ENCODE measurements at places on chromosomes 12 and 14. TPM values are rescaled to one million over a fixed set of nuclear protein-coding genes. Genes with fewer than 3 reads are reported as not detected.

GRCh38 chr12:3931206-3931605 is 58.0 kb upstream of the PARP11 start:
- no peaks in the 10 kb centered on the region for H3K36me3 ChIP-seq
- no peak overlapping the region for H3K4me3 ChIP-seq
- H3K27ac ChIP-seq: no peak overlapping the region
- H3K4me1 ChIP-seq: peaks cover 43% of the 10 kb centered on the region
- peaks cover 9% of the 10 kb centered on the region for H3K27me3 ChIP-seq

DNA sequence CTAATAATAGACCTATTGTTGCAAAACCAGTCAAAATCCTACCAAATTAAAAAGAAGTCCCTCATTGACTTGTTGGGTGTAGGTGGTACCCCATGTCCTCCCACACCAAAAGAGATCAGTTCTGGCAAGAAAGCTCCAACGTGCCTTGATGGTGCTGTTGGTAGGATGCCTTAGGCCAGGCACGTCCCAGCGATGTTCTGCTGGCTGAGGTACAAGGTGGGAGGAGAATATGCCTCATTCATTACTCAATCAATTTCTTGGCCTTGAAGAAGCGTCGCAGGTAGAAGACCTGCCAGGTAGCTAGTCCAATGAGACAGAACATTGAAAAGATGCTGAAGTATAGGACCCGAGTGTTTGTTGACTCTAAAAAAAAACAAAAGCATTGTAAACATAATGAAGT is 7.8 kb upstream of the NEK9 start:
- H3K27ac ChIP-seq: no peak overlapping the region
- no peak for DNase-seq
- H3K4me1 ChIP-seq: peaks cover 25% of the 10 kb centered on the region
- no peaks in the 10 kb centered on the region for H3K27me3 ChIP-seq

The ZC2HC1C gene
- total RNA-seq: 0.71 TPM

DNA sequence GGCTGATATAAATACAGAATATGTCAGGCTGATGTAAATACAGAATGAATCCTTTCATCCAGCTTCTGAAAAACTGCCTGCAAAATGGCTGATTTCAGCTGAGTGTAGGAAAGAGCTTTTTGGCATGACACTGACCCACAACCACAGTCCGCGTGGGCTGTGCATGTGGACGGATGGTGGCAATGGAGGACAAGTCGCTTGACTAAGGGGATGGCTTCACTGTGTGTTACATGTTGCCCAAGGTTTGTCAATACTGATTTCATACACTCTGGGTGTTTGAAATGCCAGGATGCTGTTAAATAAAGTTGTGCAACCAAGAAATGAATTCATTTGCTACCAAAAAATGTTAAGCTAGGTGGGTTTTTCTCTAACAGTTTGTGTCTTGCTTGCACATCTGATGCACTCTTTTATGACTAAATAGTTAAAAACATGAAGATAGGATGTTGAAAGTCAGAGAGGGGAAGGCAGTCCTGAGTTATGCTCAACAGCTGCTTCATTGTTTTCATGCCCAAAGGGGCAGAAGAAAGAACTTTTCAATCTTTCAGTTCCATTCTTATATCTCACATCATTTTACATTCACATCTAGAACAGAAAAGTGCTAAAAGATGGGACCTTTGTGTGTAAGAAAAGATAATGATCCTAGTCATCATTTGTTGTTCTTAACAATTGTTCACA is 36.5 kb upstream of the OVCH1 start:
- peaks cover 9% of the 10 kb centered on the region for H3K27me3 ChIP-seq
- H3K4me3 ChIP-seq: no peak overlapping the region
- H3K27ac ChIP-seq: no peak overlapping the region
- no peaks in the 10 kb centered on the region for H3K4me1 ChIP-seq

The HOXC12 gene
- not detected for total RNA-seq

DNA sequence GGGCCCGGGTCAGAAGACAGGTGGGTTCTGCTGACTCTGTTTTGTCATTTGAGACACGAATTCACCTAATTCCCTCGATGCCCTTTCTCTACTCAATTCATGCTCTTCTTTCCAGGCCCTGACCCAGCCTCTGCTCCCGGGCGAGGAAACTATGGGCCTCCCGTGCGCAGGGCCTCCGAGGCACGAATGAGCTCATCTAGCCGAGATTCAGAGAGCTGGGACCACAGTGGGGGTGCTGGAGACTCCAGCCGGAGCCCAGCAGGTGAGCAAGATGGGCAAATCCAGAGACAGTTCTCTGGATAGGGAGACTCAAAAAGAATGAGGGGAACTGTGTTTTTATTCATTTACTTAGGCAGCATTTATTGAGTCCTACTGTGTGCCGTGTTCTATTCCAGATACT is 37.0 kb upstream of the OAS1 start:
- peaks cover 42% of the 10 kb centered on the region for H3K27me3 ChIP-seq
- no peak for DNase-seq
- no peak overlapping the region for H3K27ac ChIP-seq
- H3K4me3 ChIP-seq: no peak overlapping the region
- no peaks in the 10 kb centered on the region for H3K36me3 ChIP-seq

The TC2N gene
- total RNA-seq: 21.5 TPM

GRCh38 chr12:109744026-109744425 is 30.4 kb downstream of the FAM222A start:
- no peaks in the 10 kb centered on the region for H3K4me1 ChIP-seq
- H3K4me3 ChIP-seq: no peak overlapping the region
- H3K36me3 ChIP-seq: no peaks in the 10 kb centered on the region
- H3K27ac ChIP-seq: no peak overlapping the region

DNA sequence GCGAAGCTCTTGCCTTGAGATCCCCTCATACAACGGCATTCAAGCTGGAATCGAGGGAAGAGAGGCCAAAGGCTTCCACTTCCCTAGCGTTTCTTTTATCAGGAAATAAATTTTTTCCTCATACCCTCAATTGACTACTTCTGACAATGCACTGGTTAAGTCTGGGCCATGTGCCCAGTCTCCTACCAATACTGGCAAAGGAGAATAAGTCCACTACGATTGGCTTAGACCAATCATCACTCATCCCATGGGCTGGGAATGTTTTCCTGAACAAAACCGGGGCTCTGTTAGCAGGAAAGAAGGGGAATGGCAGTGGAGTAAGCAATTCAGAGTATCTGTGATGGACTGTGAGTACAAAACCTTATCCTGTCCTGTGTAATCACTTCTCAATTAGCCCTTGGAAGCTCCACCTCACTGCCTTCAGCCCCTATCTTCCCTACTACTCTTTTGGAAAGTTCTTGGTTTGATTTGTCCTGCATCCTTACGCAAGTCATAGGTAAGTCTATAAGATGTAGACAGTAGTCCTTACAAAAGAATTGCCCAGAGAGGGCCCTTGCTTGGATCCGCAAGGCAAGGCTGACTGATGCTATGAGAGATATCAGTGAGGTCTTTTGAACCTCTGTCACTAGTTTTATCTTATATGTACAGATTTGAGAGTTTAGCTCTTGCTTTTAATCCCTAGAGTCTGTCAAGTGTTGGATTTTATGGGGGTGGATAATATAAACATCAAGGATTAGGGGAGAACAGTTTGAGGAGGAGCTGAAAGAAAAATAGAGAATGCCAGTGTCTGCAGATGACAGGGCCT is 36.3 kb upstream of the CDK17 start:
- H3K27ac ChIP-seq: no peak overlapping the region
- no peak for DNase-seq
- peaks cover 3% of the 10 kb centered on the region for H3K36me3 ChIP-seq
- no peak overlapping the region for H3K4me3 ChIP-seq

DNA sequence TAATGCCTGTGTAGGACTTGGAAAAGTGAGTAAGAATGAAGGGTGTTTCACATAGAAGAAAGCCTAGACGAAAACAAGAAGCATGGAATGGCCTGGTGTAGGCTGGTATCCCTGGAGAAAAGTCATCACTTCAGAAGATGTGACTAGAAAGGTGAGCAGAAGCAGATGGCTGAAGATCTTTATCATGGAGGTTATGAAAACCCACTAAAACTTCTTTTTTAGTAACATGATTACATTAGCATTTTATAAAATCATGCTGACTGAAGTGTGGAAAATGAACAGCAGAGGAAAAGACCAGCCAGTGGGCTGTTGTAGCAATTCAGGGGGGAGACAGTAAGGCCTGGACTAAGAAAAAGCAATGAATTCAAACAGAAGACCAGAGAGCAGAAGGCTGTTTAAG is 114.5 kb upstream of the G2E3 start:
- H3K27me3 ChIP-seq: peaks cover 1% of the 10 kb centered on the region
- H3K4me1 ChIP-seq: no peaks in the 10 kb centered on the region
- DNase-seq: no peak
- no peaks in the 10 kb centered on the region for H3K36me3 ChIP-seq

- H3K4me1 ChIP-seq: peaks cover 52% of the 10 kb centered on the region
- no peak for DNase-seq
- H3K27ac ChIP-seq: peak overlapping the region; percentile 46
- peak overlapping the region; percentile 9 for H3K4me3 ChIP-seq
- H3K36me3 ChIP-seq: peaks cover 2% of the 10 kb centered on the region
- no peaks in the 10 kb centered on the region for H3K27me3 ChIP-seq
These were observed 103.6 kb upstream of the CCND2 start for GRCh38 chr12:4169959-4170358.

GRCh38 chr12:71768900-71769299 is 14.2 kb downstream of the RAB21 start:
- peaks cover 38% of the 10 kb centered on the region for H3K4me1 ChIP-seq
- peaks cover 48% of the 10 kb centered on the region for H3K36me3 ChIP-seq
- H3K27me3 ChIP-seq: no peaks in the 10 kb centered on the region
- H3K27ac ChIP-seq: no peak overlapping the region
- H3K4me3 ChIP-seq: no peak overlapping the region

GRCh38 chr12:112677050-112677765 is 114.3 kb upstream of the RPH3A start:
- no peak for DNase-seq
- H3K36me3 ChIP-seq: no peaks in the 10 kb centered on the region
- no peak overlapping the region for H3K4me3 ChIP-seq
- H3K27me3 ChIP-seq: peaks cover 6% of the 10 kb centered on the region

The MUCL1 gene
- not detected for total RNA-seq

The PPM1H gene
- total RNA-seq: not detected

DNA sequence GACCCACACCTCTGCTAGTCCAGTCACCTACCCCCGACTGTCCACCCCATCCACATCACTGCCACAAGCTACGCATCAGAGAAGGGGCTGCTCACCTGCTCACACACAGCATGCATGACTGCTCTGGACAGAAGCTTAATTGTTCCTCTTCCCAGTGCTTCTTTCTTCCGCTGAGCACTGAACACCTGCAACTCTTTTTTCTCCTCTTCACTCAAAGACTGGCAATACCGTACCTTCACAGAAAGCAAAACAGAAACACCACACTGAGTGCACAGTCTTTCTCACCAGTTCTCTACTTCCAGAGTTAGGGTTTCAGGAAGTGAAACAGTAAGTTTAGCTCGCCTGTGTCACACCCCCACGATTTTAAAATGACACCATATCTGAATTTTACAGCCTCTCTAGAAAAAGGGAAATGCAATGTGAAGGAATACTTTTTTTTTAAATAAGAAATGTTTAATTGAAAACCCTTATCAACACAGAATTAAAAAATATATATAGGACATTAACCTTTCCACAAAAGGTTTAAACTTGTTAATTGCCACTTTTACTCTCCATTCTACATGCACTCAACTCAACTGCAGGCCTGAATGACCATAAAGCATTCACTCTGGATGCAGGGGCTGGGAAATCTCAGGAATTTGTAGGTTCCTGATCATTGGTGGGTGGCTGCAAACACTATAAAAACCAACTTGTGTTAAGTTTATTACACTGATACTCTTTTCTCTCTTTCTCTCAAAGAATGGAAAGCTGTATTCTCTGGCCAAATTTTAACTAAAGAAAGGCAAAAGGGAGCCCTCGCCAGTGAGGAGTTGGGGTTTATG is 120.0 kb downstream of the PRICKLE1 start:
- H3K27me3 ChIP-seq: peaks cover 5% of the 10 kb centered on the region
- DNase-seq: peak; percentile 8
- peak overlapping the region; percentile 4 for H3K27ac ChIP-seq

The KRT82 gene
- total RNA-seq: not detected

DNA sequence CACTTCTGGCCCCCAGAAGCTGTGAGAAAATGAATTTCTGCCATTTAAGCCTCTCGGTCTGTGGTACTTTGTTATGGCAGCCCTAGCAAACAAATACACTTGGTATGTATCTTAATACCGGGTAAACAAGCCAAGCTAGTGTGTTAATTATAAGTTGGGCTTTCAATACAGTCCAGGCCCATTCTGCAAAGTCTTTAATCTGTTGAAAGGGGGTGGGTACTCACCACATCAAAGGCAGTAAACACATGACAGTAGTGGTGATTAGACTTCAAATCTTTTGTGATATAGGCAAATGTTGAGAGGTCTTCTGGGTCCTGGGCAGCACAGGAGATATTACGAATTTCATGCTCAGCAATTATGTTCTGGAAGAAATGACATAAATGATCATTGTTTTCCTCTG is 127.7 kb downstream of the APAF1 start:
- no peak for DNase-seq
- H3K4me3 ChIP-seq: no peak overlapping the region
- no peak overlapping the region for H3K27ac ChIP-seq

The XRCC3 gene
- total RNA-seq: 69.5 TPM

The SNW1 gene
- total RNA-seq: 118 TPM

- no peaks in the 10 kb centered on the region for H3K4me1 ChIP-seq
- no peak for DNase-seq
- H3K36me3 ChIP-seq: no peaks in the 10 kb centered on the region
- peaks cover 4% of the 10 kb centered on the region for H3K27me3 ChIP-seq
These were observed 9.0 kb downstream of the TRHDE start for GRCh38 chr12:72281126-72281525.

- no peak overlapping the region for H3K27ac ChIP-seq
- no peaks in the 10 kb centered on the region for H3K36me3 ChIP-seq
- H3K4me1 ChIP-seq: peaks cover 14% of the 10 kb centered on the region
- no peak overlapping the region for H3K4me3 ChIP-seq
These were observed 15.2 kb upstream of the PEBP1 start for GRCh38 chr12:118120579-118121363.

DNA sequence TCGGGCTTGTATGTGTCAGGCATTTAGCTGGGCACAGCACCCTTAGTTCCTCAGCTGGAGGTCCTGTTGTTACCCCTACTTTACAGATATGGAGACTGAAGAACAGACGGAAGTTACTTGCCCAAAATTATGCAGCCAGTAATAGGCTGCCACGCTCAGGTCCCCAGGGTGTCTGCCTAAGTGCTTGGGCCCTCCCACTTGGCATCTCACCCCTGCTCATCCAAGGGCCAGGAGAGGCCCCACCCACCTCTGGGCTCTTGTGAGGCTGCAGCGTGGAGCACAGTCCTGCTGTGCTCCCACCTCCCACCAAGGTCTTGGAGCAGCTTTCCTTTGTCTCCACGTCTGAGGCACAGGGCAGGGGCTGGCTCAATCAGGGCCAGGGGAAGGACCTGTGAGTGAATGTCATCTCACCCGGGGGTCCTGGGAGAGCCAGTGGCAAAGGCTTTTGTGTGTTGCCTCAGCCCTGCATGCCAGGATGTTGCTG is 64.6 kb downstream of the BEGAIN start:
- DNase-seq: no peak
- H3K36me3 ChIP-seq: no peaks in the 10 kb centered on the region
- H3K4me3 ChIP-seq: no peak overlapping the region
- H3K27me3 ChIP-seq: no peaks in the 10 kb centered on the region

- H3K36me3 ChIP-seq: peaks cover 3% of the 10 kb centered on the region
- DNase-seq: peak; percentile 52
- peaks cover 1% of the 10 kb centered on the region for H3K27me3 ChIP-seq
- H3K27ac ChIP-seq: peak overlapping the region; percentile 92
- H3K4me1 ChIP-seq: peaks cover 57% of the 10 kb centered on the region
- H3K4me3 ChIP-seq: peak overlapping the region; percentile 40
These were observed 464.0 kb downstream of the RAD51B start for GRCh38 chr14:68283378-68284123.
